ENCODE measurements at places on chromosomes 4 and X.

DNA sequence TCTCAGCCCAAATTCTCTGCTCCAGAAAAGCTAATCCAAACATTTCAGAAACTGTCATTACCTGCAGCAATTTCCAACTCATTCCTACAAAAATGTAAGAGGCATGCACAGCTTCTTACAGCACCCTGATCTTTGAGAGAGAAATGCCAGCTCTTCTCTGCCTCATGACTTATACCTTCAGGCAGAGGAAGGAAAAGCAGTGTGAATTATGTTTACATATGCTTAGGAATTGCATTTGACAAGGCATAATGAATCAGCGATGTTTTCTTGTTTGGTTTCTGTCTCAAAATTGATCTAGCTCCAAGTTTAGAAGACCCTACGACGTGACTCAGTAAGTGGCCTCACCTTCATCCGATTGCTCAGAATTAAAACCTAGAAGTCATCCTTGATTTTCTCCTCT is 21.8 kb upstream of the AGA start:
- DNase-seq, result no peak

- DNase-seq, result no peak
Measured at GRCh38 chr4:186719925-186720694, 3.5 kb downstream of the FAT1 start.

- DNase-seq, result no peak
Measured at GRCh38 chr4:165248102-165248501, 40.7 kb downstream of the KLHL2 start.

GRCh38 chr4:39354254-39354552 is 12.0 kb downstream of the RFC1 start:
- DNase-seq, result no peak

DNA sequence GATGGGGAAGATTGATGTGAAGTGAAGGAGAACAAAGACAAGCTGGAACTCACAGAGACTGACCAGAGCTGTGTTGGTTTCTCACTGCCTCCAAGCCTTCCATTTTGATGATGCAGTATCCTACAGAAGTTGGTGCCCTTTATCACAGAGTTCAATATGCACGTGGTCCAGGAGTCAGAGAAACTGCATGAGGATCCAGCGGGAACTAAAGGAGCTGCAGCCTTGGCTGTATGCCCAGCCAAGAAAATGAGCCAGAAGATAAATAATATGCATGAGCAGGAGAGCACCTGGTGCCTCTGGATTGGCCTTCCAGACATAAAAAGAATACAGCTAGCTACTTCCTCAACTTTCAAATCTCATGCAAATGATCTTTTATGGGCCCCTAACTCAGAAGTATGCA is 44.3 kb upstream of the DCLK2 start:
- DNase-seq, result no peak

DNA sequence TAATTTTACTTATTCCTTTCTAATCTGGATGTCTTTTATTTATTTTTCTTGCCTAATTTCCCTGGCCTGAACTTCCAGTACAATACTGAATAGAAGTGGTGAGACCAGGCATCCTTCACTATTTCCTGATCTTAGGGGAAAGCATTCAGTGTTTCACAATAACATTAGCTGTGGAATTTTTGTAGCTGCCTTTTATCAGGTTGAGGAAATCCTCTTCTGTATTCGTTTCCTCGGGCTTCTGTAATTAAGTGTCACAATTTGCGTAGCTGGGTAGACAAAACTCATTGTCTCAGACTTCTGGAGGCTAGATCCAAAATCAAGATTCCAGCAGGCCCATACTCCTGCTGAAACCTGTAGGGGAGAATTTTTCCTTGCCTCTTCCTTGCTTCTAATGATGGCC is 598.4 kb upstream of the FTHL17 start:
- DNase-seq, result no peak

DNA sequence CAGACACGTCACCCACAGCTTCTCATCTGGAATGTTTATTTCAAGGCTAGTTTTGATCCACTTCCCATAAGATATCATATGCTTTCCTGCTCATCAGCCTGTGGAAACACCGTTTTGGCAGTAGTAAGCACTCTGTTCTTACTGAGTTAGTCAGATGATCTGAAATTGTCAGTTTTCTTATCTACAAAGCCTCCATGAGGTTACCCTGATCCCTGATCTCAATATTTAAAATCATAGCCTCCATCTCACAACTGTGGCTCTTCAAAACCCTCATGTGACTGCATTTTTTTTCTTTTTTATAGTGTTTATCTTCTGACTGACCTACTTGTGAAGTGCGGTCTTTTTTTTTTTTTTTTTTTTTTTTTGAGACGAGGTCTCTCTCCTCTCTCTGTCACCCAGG is 22.7 kb downstream of the BST1 start:
- DNase-seq, result no peak

DNA sequence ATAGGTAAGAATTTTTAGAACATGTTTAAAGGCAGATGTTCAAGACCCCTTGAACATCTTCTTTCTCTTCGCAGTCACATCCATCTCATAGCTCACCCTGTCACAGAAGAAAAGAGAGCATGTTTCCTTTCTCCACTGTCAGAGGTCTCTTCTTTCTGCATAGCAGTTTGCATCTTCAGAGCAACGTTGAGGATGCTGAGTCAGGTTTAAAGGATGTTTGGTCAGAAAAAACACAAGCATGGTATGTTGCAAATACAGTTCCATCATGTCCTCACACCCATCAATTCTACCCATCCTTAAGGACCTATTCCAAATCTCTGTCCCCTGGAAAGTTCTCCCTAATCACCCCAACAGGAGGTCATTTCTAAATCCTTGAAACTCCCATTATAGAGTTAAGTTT is 84.8 kb downstream of the STOX2 start:
- DNase-seq, result no peak

DNA sequence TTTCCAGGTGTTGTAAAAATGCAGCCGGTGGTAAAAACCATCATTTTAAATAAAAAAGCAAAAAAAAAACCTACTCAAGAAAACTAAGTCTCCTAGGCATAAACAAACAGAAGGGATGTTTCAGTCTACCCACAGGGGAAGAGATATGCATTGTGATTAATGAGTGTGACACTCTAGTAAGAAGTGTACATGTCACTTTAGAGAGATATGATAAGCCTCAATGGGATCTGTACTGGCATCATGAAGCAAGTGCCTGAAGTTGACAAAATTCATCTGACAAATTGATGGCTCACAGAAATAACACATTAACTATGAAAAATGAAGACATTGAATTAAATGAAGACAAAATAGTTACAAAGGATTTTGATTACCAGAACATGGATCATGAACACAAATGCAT is 162.7 kb downstream of the NPFFR2 start:
- no peak for DNase-seq

GRCh38 chr4:165096776-165097175 is 15.9 kb downstream of the TMEM192 start:
- DNase-seq, result no peak

- DNase-seq, result peak; percentile 5
Measured at GRCh38 chr4:171308661-171309060, 504.5 kb upstream of the GALNTL6 start.
